Stimulated activated CD4-positive, alpha-beta T cell treated with anti-CD3 and anti-CD28 coated beads, Interleukin-1b, Interleukin-23, amount 100 ng/mL, for 1 hour (primary cell): ENCODE measurements at places on chromosomes 12 and 14.

DNA sequence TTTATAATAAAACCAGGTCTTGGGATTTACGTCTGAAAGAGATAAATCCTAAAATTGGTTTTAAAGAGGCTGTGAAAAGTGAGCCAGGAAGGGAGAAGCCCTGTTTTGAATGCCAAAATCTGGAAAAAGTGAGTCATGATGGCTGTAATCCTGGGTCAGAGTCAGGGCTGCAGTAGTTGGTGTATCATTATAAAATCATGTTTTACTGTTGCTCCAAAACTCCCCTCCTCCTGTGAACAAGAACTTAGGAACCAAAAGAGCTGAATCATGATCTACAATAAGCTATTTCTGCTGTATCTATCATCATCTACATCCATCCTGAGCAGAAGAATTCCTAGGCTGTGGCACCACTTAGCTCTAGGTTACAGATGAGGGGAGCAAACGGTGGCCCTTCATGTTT is 79.3 kb downstream of the LMO3 start:
- DNase-seq: no peak

DNA sequence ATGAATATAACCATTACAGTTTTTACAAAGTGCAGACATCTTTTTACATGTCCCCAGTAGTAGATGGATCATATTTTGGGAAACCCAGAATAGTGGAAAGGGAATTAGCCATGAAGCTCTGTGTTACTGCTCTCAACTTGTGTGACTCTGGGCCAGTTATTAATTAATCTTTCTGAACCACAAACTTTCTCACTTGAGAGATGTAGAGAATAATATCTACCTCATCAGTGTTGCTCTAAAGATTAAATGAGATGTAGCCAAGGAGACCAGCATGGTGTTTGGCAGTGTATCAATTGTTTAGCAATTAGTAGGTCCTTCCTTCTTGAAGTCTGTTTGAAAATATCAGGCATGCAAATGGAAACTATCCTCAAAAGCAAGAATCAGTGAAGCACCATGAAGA is 169.2 kb downstream of the TMTC2 start:
- no peak for DNase-seq

- DNase-seq: no peak
Measured at GRCh38 chr12:48545833-48546469, 20.5 kb downstream of the OR8S1 start.

DNA sequence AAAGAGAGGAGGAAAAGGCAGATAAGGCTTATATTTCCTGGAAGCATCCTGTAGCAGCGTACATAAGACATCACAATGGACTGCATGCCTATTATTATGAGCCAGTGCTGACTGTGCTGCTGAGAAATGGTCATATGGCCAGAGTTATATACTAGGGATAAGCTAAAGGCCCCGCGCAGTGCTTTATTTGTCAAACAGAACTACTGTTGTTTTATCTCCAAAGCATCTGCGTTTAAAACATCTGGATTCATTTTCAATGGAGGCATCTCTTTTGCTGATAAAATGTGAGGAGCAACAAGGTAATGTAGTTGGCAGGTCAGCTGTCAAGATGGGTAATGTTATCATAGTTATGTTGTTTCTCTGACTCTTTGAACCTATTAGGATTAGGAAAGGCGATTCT is 28.0 kb upstream of the LMNTD1 start:
- no peak for DNase-seq

GRCh38 chr12:27434673-27435565 is 11.6 kb upstream of the SMCO2 start:
- DNase-seq: no peak

DNA sequence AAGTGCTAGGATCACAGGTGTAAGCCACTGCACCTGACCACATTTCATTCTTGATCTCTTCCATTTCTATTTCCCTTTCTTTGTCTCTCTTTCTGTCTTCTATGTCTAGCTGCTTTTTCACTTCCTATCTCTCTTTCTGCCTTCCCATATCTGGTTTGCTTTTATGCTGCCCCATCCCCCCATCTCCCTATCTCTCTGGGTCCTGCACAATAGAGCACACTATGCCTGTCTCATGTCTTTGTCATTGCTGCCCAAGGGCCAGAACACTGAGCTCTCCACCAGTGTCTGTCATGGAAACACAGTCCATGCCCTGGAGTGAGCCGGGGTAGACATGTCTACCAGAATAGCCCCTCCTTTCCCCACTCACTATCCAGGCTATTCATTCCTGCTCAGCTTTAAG is 12.3 kb upstream of the RARG start:
- DNase-seq: no peak

GRCh38 chr12:131353826-131354225 is 357.1 kb upstream of the SFSWAP start:
- no peak for DNase-seq

DNA sequence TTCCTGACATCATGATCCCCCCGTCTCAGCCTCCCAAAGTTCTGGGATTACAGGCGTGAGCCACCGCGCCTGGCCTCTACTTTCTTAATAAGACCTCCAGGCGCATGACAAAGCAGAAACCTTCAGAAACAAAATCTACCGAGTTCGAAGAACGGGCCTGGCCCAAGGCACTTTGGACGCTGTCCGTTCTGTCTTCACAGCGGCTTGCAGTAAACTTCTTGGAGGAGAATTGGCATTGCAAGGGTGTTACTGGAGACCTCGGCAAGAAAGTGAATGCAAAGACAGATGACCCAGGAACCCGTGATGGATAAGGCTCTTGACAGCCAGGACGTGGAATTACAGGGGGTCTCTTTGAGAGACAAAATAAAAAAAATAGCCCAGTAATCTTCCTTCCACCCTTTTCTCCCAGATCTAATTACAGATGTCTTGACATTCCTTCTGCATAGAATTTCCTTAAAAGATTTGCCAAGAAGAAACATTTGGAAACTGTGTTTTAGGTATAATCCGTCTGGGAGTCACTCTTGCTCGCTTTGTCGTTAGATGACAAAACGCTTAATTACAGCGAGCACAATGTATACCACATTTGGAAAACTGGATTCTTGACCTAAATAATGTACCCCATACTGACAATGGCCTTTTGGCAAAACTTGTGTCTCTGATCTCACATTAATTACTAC is 83.2 kb upstream of the TBX3 start:
- DNase-seq: no peak

DNA sequence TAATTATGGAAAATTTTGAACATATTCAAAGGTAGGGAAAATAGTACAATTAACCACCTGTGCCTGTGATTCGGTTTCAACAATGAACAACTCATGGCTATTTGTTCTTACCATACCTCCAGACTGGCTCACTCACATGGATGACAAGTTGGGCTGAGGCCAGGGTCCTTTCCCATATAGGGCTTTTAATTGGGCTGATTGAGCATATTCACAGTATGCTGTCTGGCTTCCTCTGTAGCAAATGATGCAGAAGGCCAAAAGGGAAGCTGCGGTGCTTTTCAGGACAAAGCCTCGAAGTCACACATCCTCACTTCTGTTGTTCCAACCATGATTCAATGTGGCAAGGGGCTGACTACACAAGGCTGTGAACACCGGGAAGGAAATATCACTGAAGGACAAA is 297.5 kb upstream of the SLC16A7 start:
- no peak for DNase-seq

- DNase-seq: no peak
Measured at GRCh38 chr14:36518586-36519430, 1.2 kb downstream of the NKX2-1 start.

DNA sequence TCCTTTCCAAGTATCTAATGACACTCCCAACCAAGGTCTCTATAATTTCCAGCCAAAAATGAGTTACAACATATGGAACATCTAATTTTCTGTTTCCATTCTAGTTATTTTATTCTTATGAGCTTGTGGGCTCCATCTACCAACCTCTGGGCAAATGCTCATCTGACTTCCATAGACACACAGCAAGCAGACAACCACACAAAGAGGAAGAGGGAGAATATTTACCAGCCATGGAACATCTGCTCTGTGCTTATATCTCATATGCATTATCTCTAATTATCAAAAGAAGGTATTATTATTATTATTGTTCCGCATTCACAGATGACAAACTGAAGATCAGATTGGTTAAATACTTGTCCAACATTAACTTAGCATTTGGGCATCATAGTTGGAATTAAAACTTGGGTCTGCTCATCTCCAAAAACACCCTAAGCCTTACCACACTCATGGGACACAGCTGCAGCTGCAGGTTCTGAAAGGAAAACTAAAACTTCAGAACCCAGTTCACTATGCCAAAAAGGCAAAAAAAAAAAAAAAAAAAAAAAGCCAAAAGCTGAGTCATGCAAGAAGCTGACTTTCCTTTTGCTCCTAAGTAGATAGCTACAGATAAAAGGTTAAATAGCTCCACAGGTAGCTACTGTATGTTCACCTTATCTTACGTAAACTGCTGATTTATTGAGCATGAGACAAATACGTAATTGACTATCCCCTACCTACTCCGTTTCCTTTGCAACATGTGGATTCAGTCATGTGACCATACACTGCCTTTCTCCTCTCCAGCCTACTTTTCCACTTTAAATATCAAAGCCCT is 23.6 kb upstream of the TCL1B start:
- no peak for DNase-seq

GRCh38 chr12:88834226-88834625 is 254.0 kb upstream of the KITLG start:
- no peak for DNase-seq

- DNase-seq: no peak
Measured at GRCh38 chr12:95262808-95263207, 45.2 kb downstream of the VEZT start.

DNA sequence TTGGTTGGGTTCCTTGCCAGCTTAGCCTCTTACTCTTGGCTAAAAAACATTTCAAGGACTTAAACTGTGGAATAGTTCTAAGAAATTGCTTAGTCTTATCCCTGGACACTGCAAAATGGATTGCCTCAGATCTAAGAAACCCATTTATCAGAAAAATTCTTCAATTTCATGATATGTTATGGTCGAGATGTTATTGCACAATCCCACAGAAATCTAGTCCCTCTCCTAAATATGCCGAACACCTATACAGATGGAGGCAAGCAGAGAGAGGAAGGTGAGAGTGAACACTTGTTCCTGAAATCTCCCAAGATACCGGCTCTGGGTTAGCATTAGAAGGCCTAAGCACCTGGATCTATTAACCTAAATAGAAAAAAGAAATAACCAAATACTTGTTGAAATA is 267.2 kb downstream of the PAWR start:
- DNase-seq: no peak

- DNase-seq: no peak
Measured at GRCh38 chr14:71136386-71137060, 229.3 kb downstream of the PCNX1 start.

- DNase-seq: no peak
Measured at GRCh38 chr14:22973217-22974032, 8.9 kb downstream of the AJUBA start.

DNA sequence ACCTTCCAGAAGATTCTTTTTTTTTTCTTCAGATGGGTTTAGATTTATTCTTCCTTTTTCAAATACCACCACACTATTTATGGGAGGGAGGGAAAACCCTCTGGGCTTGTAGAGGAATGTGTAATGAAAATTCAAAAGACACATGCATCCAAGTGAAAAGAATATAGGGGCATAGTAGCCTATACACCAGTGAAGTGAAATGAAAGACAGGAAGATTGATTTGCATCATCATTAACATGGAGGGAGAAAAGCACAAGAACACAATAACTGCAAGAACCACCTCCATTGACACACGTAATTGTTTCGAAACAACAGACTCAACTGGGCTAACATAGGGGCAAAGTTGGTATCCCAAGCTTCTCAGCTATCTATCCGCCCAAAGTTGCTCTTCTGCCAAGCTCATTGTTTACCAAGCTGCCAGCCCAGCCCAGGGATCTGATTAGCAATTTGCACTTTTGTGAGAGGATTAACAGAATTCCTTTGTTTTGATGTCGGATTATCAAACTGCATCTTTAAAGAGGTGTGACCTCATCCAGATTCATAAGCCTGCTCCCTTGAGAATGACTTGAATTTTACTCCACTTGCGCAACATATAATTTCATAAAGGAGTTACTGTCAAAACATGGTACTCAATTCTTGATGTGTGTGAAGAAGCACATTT is 430.5 kb upstream of the SOX5 start:
- DNase-seq: no peak

DNA sequence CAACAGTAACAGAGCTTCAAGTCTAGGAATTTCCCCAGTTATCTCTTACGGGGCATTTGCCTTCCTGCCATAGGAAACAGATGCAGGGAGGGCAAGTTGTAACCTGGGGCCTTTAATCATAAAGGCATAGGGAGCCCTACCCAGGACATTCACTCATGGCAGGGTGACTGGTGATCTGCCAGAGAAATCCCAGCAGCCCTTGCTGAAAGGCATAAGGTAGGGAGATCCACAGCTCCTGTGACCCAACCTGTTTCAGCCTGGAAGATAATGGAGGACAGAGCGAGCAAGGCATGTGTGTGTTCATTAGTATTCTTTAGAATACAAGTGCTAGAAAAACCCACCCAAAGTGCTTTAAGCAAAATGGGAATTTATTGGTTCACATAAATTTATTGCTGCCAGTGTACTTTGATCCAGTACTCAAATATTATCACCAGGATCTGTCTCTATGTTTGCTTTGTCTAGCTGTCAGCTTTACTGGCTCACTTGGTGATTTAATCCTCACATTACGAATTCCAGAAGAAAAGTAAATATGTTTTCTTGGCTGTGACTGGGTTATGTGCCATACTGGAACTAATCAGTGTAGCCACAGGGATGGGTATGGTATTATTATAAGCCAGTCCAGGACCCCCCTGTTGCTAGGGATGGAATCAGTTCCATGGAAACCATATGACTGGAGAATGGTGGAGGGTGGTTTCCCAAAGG is 21.1 kb upstream of the AKAP6 start:
- DNase-seq: no peak

GRCh38 chr14:98229656-98230366 is 1042.2 kb downstream of the BCL11B start:
- DNase-seq: no peak

GRCh38 chr12:57208631-57209282 is 7.8 kb upstream of the NXPH4 start:
- DNase-seq: no peak

- DNase-seq: no peak
Measured at GRCh38 chr12:94677778-94678177, 27.4 kb upstream of the TMCC3 start.

DNA sequence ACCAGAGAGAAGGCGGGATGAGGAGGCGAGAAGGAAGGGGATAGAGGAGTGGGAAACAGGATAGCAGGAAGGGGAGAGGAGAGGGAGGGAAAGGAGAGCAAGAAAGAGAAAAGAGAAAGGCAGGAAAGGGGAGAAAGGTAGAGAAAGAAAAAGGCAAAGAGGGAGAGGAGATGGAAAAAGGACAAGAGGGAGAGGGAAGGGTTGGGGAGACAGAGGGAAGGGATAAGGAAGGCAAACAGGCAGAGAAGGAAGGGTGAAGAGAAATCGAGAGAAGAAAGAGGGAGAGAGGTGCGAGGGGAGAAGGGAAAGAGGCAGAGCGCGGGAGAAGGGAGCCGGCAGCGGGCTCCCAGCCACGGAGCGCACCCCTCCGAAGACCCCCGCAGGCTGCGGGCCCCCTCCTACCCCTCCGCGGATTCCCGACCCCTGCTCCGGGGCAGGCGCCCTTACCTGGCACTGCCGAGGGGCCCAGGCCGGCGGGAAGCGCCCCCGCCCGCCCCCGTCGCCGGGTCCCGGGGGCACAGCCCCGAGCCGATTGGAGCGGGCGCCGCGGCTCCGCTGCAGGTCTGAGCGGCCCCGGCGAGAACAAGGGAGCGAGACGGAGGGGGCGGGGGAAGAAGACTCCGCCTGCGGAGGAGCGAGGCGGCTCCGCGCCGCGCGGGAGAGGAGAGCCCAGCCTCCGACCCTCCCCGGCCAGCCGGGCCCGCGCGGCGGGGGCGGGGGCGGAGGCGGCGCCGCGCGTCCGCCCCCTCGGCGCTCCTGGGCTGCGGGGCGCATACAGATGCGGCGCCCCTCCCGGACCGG is at the start of gene CDH24:
Gene CDH24, minus strand, starts transcription at position 565 of the 801 bp plus-strand sequence. CDS start 1,787 bp downstream, outside the sequence.
- DNase-seq: no peak

- no peak for DNase-seq
Measured at GRCh38 chr12:64968989-64969819, 144.8 kb downstream of the TBC1D30 start.
